Stimulated activated CD4-positive, alpha-beta T cell treated with anti-CD3 and anti-CD28 coated beads, Interleukin-1b, Interleukin-23, amount 100 ng/mL, for 1 hour (primary cell): ENCODE measurements at places on chromosomes 4 and X.
A peak's percentile ranks its signal among the peaks of the same experiment; 100 is the strongest.

GRCh38 chrX:150847088-150847487 lies 51.4 kb downstream of the CD99L2 start:
- DNase-seq, result no peak

GRCh38 chrX:267771-268261 lies 13.4 kb upstream of the PLCXD1 start:
- no peak for DNase-seq

GRCh38 chr4:151887816-151888180 lies 127.0 kb upstream of the GATB start:
- DNase-seq, result no peak

DNA sequence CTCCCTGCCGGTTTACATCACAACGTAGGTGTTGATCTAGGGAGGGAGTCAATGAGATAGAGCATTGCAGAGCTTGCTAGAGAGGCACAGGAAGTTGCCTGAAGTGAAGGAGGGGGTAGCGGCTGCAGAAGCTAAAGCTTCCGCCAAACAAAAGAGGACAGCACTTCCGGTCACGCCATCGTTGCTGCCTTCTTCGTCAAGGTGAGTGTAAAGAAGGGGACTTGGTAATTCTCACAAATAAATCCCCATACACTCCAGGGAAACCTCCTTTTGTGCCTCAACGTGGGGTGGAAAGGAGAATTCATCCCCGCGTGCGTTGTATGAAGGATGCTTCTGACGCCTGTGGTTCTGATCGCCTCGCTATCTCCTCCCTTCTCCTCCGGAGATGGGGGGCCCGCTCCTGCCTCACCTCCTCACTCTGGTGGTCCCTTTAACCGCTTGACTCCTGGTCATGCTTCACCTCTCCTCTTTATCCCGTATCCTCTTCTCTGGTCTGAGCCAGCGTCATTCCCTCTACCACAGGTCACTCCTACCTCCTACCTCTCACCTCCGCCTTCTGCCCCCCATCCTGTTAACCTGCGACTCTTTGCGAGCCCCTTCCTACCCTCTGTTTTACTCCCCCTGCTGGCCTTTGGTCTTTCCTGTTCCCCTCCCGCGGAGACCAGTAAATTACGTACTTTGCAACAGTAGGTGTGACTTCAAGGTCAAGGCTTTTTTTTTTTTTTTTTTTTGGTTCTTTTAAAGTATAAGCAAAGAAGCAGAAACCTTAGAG lies 59.9 kb downstream of the GSPT2 start:
- DNase-seq, result peak; percentile 17

- no peak for DNase-seq
These were observed 52.4 kb downstream of the CBLL2 start for GRCh38 chrX:22325096-22325495.

DNA sequence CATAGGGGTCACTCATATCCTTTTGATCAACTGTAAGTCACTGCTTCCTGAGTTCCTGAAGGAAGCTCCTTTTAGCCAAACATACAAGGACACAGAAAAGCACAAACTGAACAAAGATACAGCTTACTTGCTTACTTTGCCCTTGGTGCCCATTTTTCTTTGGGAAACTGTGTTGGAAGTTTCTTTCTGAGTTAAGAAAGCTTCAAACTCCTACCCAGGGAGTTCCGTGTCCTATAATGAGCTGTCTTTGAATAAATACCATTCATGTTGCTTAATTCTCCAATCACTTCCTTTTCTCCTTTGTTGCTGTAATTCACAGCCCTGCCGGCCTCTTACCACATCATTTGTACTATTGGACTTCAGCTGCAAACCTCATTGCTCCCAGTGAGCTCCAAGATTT lies at the start of gene ADH4:
Gene ADH4 (minus strand): TSS at position 228 of the 400 bp plus-strand sequence. CDS start 75 bp downstream, at position 153.
- no peak for DNase-seq

DNA sequence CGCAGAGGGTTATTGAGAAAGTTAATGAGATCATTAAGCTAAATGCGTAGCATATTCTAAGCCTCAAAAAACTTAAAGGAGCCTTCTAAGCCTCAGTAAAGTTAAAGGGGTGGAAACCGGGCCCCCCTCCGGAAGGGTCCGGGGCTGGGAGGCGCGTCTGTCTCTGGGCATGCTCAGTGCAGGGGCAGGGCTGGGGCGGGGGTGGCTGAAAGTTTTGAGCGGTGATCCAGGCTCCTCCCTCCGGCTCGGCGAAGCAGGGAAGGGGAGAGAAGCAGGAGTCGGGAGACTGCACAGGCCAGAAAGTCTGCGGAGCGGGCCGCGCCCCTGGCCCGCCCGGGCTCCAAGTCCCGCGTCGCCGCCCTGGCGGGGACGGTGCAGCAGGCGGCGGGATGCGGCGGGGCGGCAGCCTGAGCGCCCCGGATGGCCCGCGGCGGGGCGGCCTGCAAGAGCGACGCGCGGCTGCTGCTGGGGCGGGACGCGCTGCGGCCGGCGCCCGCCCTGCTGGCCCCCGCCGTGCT lies at the start of gene EVC:
Gene EVC (plus strand): TSS at position 241 of the 518 bp plus-strand sequence. CDS start 180 bp downstream, at position 421.
- no peak for DNase-seq

- no peak for DNase-seq
These were observed 108.5 kb upstream of the PCDH18 start for GRCh38 chr4:137640838-137641158.

GRCh38 chrX:98956014-98956413 lies 1454.1 kb downstream of the PCDH19 start:
- DNase-seq, result no peak

GRCh38 chr4:97105347-97106099 lies 1037.8 kb downstream of the STPG2 start:
- no peak for DNase-seq
